ENCODE measurements at places on chromosomes 6 and 20. TPM values are rescaled to one million over a fixed set of nuclear protein-coding genes. Genes with fewer than 3 reads are reported as not detected.

SSTR4 gene
- not detected for polyA plus RNA-seq

DNA sequence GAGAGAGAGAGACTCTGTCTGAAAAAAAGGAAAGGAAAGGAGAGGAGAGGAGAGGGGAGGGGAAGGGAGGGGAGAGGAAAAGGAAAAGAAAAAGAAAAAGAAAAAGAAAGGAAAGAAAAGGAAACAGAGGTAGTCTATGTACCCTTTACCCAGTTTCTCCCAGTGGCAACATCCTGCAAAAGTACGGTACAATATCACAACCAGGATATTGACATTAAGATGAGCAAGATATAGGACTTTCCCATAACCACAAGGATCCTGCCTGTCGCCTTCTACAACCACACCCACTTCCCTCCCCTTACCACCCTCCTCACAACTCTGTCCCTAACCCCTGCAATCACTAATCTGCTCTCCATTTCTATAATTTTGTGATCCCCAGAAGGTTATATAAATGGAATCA lies 4.0 kb downstream of the C20orf96 start:
- DNase-seq: no peak
- no peaks in the 10 kb centered on the region for H3K36me3 ChIP-seq
- no peak overlapping the region for H3K27ac ChIP-seq

DNA sequence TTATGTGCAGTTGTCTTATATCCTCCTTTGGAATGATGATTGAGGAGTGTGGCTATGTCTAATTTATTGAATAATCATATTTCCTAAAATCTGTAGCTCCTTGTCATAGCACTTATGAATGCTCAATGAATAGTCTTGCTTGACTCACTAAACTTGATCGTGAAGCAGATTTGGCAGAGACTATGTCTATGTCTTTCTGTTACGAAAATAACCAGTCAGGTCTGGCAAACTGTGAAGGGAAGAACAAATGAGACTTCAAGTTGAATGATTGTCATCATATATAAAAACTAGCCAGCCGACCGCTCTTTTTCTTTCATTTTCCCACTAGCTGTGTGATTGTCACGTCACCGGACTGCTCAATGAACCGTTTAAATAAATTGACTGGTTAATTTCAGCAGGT lies 1303.9 kb upstream of the GJE1 start:
- H3K4me3 ChIP-seq: no peak overlapping the region
- no peaks in the 10 kb centered on the region for H3K36me3 ChIP-seq
- H3K27ac ChIP-seq: no peak overlapping the region
- DNase-seq: no peak
- H3K27me3 ChIP-seq: no peaks in the 10 kb centered on the region
- no peaks in the 10 kb centered on the region for H3K4me1 ChIP-seq

- no peak overlapping the region for H3K27ac ChIP-seq
- no peak for DNase-seq
These were observed 281.7 kb upstream of the GJE1 start for GRCh38 chr6:141851063-141851462.

GRCh38 chr6:71229477-71229876 lies 59.1 kb upstream of the OGFRL1 start:
- no peaks in the 10 kb centered on the region for H3K27me3 ChIP-seq
- DNase-seq: no peak
- peaks cover 12% of the 10 kb centered on the region for H3K4me1 ChIP-seq
- no peak overlapping the region for H3K27ac ChIP-seq

DNA sequence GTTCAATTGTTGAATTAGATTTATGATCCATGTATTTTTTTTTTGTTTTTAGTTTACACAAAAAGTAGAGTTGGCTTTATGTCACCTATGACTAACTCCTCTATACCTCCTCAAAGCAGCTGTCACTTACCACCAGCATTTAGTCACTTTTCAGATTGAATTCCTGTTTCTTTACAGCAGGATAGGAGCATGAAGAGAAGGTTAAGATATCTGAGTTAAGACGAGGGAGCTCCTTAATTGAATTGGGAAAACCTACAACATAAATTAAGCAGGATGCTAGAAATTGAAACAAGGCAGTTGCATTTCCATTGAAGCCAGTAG lies 237.2 kb downstream of the FARS2 start:
- H3K4me1 ChIP-seq: no peaks in the 10 kb centered on the region
- no peak overlapping the region for H3K27ac ChIP-seq
- no peaks in the 10 kb centered on the region for H3K36me3 ChIP-seq
- no peak for DNase-seq
- no peak overlapping the region for H3K4me3 ChIP-seq
- H3K27me3 ChIP-seq: no peaks in the 10 kb centered on the region

DNA sequence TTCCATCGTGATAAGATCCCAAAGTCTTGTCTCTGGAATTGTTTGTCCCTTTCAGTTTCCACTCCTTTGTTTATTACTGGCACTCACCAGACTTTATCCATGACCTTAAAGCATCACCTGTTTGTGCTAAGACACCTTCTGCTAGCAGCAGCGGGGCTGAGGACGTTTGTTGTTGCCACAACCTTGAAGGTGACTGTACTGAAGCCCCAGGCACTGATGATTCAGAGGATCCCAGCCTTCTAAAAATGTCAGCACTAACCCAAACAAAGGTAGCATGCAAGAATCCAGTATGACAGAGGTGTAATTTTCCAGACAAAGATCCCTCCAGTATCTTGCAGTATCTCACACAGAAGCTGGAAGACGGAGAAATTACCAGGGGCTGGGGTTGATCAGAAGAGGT lies 28.9 kb upstream of the SMIM8 start:
- DNase-seq: no peak
- H3K4me3 ChIP-seq: no peak overlapping the region
- no peaks in the 10 kb centered on the region for H3K4me1 ChIP-seq
- no peak overlapping the region for H3K27ac ChIP-seq
- H3K27me3 ChIP-seq: no peaks in the 10 kb centered on the region

LY6G6F gene
- polyA plus RNA-seq: not detected

DNA sequence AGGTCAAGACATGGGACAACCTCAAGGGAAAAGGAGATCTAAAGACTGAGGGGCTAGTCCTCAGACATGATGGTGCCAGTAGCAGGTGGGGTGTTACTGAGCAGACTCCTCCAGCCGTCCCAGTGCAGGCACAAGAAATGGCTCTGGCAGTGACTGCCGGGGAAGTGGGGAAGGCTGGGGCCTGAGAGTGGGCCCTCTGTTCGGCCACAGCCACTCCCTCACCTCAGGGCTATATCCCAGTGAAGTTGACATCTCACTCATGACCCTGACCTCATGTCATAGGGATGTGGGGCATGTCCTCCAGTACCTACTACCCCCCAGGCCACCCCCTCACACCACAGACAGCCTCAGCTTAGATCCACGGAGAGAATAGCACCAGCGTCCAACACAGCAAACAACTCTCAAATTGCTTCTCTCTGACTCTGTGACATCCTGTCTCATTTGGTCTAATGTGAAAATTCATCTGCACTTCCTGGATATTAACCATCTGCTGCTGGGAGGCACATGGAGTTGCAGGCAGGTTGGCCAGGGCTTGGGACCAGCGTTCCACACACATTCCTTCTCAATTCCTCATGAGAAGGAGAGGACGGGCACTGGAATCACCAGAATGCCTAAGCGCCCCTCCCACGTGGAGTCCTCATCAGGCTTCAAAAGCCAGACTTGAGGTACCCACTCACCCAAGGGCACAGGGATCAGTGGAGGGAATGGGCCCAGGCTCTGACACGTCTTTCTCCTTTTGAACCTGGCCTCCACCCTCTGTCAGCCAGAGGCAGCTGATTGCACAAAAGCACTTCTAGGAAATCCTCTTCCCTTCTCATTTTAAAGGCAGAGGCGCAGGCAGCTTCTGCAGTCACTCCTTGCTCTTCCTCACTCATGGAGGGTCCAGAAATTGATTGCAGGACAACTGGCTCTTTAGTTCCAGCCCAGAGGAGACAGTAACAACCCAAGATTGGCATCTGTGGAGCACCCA lies 163.6 kb upstream of the CST7 start:
- peaks cover 3% of the 10 kb centered on the region for H3K4me1 ChIP-seq
- no peak overlapping the region for H3K4me3 ChIP-seq
- no peak overlapping the region for H3K27ac ChIP-seq
- no peaks in the 10 kb centered on the region for H3K27me3 ChIP-seq
- no peak for DNase-seq

All from CD14-positive monocyte (primary cell).